Activated naive CD4-positive, alpha-beta T cell treated with anti-CD3 and anti-CD28 coated beads, Interleukin-2, amount 10 ng/mL, durations not matched to agents 7 days and 5 days (primary cell): ENCODE measurements at places on chromosomes 12 and 14.

DNA sequence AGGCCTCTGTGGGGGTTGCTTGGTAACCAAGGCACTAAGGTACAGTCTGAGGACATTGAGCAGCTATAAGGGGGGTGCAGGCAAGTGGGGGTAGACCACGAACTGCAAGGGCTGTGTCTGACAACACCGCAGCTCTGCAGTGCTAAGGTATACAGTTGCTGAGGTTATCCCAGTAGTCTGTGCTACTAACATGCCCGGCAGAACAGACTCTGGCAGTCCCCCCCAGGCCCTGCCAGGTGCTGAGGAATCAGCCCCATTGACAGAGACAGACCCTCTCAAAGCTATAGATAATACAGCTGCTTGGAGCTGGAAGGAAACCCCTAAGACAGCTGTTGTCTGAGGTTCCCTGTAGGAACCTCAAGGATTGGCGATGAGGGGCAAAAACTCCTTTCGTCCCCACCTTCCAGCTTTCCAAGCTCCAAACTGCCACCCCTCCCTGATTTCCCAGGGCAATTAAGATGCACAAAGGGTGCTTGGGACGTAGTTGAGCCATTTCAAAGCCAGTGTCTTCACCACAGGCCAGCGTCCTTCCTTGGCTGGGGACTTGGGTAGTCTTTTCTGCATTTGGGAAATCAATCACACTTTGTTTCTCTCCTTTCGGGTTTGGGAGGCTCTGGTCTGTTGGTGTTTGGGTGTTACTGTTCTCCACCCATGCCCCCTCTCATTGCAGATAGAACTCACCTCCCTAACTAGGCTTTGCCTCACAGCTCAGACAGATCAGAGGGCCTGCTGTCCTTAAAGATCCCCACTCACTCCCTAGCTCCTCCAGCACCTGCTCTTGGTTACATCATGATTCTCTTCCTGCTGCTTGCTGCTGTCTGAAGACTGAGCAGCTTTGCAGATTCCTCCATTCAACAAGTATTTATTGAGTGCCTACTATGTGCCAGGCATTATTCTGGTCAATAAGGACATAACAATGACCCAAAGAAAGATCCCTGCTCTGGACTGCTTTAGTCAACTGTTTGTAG is 2.0 kb upstream of the MYH7 start:
- no peak for DNase-seq

- no peak for DNase-seq
Measured at GRCh38 chr12:93603762-93604161, 31.3 kb downstream of the SOCS2 start.

GRCh38 chr12:26737487-26738030 is 95.4 kb downstream of the ITPR2 start:
- no peak for DNase-seq

GRCh38 chr12:93453633-93454032 is 11.9 kb upstream of the UBE2N start:
- DNase-seq = no peak

GRCh38 chr12:19131025-19131444 is 1.5 kb downstream of the PLEKHA5 start:
- no peak for DNase-seq

- DNase-seq = no peak
Measured at GRCh38 chr12:79397609-79398008, 293.2 kb downstream of the PAWR start.
